ENCODE measurements at places on chromosomes 3 and 15. TPM values are rescaled to one million over a fixed set of nuclear protein-coding genes. Genes with fewer than 3 reads are reported as not detected.

Gene RYR3
- total RNA-seq = 11.4 TPM

Gene COL6A5
- total RNA-seq = not detected

GRCh38 chr3:18080198-18080689, 337.8 kb upstream of the TBC1D5 start:
- no peak overlapping the region for H3K4me3 ChIP-seq
- H3K27ac ChIP-seq = no peak overlapping the region
- no peaks in the 10 kb centered on the region for H3K36me3 ChIP-seq
- no peaks in the 10 kb centered on the region for H3K4me1 ChIP-seq
- DNase-seq = no peak
- no peaks in the 10 kb centered on the region for H3K27me3 ChIP-seq

DNA sequence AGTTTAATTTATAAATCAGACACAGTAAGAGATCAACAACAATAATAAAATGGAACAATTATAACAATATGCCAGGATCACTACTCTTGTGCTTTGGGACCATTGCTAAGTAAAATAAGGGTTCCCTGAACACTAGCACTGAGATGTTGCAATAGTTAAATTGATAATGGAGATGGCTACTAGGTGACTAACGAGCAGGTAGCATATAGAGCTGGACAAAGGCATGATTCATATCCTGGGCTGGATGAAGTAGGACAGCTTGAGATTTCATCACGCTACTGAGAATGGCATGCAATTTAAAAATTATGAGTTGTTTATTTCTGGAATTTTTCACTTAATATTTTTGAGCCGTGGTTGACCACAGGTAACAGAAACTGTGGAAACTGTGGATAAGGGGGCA, 20.7 kb upstream of the MYZAP start:
- no peak overlapping the region for H3K4me3 ChIP-seq
- H3K36me3 ChIP-seq = no peaks in the 10 kb centered on the region
- H3K4me1 ChIP-seq = peaks cover 11% of the 10 kb centered on the region
- no peaks in the 10 kb centered on the region for H3K27me3 ChIP-seq

DNA sequence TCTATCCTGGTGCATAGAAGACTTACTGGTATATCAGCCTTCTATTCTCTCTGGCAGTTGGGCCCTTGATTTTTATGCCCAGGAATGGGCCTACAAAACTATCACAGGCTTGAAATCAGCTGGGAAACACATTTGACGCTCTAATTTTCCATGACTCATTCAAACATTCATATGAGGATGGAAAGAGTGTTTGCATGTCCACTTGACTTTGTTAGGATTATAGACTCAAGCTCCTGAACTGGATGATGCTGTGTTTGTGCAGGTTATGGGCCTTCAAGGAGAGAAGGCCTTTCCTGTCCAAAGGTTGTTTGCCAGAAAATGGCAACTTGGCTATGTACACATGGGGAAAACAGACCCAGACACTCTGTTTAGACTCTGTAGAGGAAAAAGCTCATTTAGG, 219.9 kb downstream of the GAP43 start:
- no peak overlapping the region for H3K27ac ChIP-seq
- DNase-seq = no peak
- H3K4me1 ChIP-seq = no peaks in the 10 kb centered on the region
- H3K4me3 ChIP-seq = no peak overlapping the region
- peaks cover 10% of the 10 kb centered on the region for H3K36me3 ChIP-seq

GRCh38 chr3:127775398-127776109, 46.8 kb downstream of the MGLL start:
- peak; percentile 81 for DNase-seq
- peaks cover 39% of the 10 kb centered on the region for H3K4me1 ChIP-seq
- H3K4me3 ChIP-seq = no peak overlapping the region

DNA sequence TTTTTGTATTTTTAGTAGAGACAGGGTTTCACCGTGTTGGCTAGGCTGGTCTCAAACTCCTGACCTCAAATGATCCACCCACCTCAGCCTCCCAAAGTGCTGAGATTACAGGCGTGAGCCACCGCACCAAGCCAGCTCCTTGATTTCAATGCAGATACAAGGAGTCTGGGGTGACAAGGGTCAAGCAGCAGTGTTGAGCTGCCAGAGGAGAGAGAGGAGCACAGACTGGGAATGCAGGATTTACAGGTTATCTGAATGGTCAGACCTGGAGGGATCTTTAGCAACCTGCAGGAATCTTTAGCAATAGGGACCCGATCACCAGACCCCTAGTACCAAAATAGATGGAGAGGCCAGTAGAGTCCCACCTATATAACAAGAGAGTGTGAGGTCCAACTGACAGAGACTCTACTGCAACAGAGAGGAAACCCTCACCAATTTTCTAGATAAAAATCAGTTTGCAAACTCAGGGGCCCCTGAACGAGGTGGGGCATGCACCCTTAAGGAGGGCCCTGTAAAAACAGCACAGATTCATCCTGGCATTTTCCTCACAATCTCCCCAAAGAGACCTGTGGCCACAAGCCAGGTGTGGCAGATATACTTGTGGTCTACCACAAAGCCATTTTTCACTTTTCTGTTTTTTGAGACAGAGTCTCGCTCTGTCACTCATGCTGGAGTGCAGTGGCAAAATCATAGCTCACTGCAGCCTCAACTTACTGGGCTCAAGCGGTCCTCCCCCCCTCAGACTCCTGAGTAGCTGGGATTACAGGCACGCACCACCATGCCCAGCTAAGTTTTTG, 10.7 kb upstream of the SHISA5 start:
- H3K4me3 ChIP-seq = no peak overlapping the region
- no peaks in the 10 kb centered on the region for H3K27me3 ChIP-seq
- H3K27ac ChIP-seq = no peak overlapping the region
- H3K4me1 ChIP-seq = no peaks in the 10 kb centered on the region

DNA sequence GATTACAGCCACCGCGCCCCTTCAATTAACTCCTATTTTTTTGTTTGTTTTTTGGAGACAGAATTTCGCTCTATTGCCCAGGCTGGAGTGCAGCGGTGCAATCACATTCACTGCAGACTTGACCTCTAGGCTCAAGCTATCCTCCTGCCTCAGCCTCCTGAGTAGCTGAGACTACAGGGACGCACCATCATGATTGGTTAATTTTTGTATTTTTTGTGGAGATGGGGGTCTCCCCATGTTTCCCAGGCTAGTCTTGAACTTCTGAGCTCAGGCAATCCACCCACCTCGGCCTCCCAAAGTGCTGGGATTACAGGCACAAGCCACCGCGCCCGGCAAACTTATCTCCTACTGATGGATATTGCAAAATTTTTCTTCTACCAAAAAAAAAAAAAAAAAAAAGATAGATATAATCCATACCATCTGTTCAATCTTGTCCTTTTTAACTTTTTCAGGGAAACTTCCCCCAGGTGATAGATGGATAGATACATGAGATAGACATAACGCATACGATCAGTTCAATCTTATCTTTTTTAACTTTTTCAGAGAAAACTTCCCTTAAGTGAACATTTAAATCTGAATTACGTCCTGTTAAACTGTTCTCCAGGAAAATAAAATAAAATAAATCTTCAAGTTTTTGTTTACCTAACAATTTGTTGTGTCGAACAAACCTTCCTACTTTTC, 693 bp upstream of the RPSA start:
- DNase-seq = no peak
- H3K27me3 ChIP-seq = no peaks in the 10 kb centered on the region
- peaks cover 6% of the 10 kb centered on the region for H3K36me3 ChIP-seq
- H3K4me3 ChIP-seq = peak overlapping the region; percentile 75
- H3K4me1 ChIP-seq = no peaks in the 10 kb centered on the region
- peak overlapping the region; percentile 82 for H3K27ac ChIP-seq

- H3K4me3 ChIP-seq = no peak overlapping the region
- peaks cover 27% of the 10 kb centered on the region for H3K4me1 ChIP-seq
- H3K27me3 ChIP-seq = no peaks in the 10 kb centered on the region
- H3K27ac ChIP-seq = peak overlapping the region; percentile 68
These were observed 630.8 kb upstream of the KCNMB2 start for GRCh38 chr3:177905173-177906125.

Data from sigmoid colon (tissue), 7 donors.